ENCODE measurements at places on chromosomes 11 and 22.
A peak's percentile ranks its signal among the peaks of the same experiment; 100 is the strongest.

- no peak for DNase-seq
Measured at GRCh38 chr11:122306831-122307391, 190.9 kb upstream of the BLID start.

- DNase-seq = no peak
Measured at GRCh38 chr11:75851203-75851602, 36.2 kb downstream of the UVRAG start.

- DNase-seq = no peak
Measured at GRCh38 chr11:19701421-19701820, 11.2 kb upstream of the NAV2 start.

GRCh38 chr11:199782-200181 is 6.9 kb downstream of the SCGB1C1 start:
- no peak for DNase-seq

DNA sequence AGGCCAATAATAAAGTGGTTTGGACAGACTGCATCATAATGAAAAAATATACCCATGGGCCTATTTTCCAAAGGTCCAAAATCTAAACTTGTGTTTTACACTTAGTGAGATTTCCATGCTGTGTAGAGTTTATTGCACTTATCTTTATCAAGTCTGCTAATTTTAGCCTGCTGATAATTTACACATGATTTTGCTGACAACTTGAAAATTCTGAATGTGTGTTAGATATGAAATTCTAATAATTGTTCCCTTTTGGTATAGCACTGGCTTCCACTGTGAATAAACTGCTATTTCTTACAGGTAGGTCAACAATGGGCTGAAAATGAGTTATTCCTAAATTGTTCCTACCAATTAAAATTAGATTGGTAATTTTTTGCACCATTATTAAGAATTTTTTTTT is 589.1 kb upstream of the ANO3 start:
- no peak for DNase-seq

GRCh38 chr22:42963231-42963595 is 51.7 kb downstream of the PACSIN2 start:
- no peak for DNase-seq

DNA sequence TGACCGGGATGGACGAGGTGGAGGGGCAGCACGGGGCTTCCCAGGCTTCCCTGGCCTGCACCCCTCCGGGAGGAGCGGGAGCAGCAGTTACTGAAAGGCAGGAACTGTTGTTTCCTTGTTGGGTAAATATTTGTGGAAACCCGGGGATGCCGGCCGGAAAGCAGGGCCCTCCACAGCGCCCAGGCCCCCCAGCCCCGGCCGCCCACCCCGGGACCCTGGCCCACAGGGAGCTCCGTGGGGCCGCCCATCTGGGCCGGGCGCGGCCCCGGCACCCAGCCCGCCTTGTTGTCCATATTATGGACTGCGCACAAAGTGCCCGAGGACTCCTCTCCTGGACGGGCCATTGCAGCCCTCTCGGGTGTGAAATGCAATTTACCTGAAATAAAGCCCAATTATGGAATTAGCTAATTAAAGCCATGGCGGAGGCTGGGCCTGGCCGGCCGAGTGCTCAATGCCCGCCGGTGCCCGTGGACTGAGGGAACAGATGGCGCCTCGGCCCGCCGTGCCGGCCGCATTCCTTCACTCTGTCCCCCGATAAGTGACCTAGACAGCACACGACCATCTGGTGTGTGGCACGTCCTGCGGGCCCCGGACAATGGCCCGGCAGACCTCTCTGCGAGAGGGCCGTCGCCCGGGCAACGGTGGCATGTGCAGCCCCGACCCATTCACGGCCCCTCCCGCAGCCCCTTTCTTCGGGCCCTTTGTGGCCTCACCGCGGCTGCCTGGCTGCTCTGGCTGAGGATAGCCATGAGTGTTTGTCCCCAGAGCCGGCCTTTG is 35.4 kb downstream of the CDKN1C start:
- DNase-seq = no peak

DNA sequence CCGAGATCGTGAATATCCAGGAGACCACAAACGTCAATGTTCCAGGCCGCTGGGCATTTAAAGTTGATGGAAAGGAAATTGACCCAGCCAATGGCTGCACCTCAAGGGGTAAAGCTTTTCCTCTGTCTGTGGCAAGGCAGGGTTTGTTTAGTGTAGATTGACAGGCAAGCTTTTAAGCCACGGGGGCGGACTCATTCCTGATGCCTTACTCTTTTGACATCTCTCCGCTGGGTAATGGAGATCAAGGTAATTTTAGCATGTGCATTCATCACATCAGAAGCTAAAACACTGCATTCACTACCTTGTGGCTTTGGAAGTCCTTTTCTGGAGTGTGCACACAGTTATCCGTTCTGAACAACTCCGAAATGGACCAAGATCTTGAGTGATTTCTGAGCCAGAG is 12.6 kb downstream of the TECTA start:
- DNase-seq = no peak

- peak; percentile 4 for DNase-seq
Measured at GRCh38 chr11:44226945-44227344, 83.0 kb downstream of the ALX4 start.

DNA sequence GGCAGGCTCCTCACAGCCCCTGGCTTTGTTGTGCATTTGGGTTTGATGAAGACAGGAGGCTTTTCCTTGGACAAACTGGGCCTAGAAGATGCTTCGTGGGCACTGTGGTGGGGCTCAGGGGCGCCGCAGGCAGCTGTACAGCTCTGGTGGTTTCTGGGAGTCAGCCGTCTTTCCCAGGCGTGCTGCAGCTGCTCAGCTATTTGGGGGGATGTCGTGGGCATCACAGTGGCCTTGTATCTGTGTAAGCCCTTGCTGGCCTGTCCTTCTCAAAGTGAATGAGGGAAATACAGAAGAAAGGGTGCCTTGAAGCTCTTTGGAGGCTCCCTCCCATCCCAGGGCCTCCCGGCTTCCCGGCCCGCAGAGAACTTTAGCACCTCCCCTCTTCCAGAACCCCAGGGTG is 89.5 kb downstream of the TBC1D22A start:
- no peak for DNase-seq
